ENCODE measurements at places on chromosomes 1 and 21.

DNA sequence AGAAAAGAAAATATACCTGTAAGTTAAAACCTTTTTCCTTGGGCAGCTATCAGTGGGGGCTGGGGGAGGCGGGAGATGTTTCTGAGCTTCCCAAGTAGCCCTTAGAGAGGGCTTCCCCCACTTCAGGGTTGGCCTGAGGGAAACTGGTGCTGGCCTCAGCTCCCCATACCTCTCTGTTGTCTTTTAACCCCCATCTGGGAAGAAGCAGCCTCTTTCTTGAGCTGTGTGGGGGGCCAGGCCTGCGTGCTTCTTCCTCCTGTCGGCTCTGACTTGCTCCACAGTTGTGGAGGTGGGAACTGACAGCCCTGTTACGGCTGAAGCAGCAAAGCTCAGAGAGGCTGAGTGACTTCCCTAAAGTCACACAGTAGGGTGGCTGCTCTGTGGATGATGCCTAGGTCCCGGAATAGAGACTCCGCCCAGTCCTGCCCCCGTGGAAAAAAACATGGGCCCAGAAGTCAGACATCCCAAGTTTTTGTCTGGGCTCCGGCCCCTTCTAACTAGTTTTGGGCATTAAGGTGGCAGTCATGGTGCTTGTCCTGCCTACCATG, 55.2 kb downstream of the ATP5PO start:
- no peak for DNase-seq

DNA sequence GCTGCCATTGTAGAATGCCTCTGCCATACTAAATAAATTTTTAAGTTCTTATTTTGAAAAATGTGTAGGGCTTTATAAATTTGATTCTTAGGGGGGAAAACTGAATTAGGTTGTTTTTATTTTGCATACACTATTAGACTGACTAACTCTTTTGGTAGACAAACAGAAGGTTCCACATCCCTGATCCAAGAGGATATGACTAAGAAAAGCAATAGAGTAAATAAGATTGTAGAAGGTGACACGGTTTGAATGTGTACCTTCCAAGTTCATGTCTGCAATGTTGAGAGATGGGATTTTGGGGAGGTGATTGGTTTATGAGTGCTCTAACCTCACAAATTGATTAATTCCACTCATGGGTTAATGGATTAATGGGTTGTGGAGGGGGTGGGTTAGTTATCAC, 127.9 kb downstream of the GLUL start:
- DNase-seq, result no peak

GRCh38 chr21:36784947-36785346, 86.0 kb downstream of the SIM2 start:
- no peak for DNase-seq

GRCh38 chr1:8006037-8006963, 19.8 kb downstream of the ERRFI1 start:
- DNase-seq, result no peak

DNA sequence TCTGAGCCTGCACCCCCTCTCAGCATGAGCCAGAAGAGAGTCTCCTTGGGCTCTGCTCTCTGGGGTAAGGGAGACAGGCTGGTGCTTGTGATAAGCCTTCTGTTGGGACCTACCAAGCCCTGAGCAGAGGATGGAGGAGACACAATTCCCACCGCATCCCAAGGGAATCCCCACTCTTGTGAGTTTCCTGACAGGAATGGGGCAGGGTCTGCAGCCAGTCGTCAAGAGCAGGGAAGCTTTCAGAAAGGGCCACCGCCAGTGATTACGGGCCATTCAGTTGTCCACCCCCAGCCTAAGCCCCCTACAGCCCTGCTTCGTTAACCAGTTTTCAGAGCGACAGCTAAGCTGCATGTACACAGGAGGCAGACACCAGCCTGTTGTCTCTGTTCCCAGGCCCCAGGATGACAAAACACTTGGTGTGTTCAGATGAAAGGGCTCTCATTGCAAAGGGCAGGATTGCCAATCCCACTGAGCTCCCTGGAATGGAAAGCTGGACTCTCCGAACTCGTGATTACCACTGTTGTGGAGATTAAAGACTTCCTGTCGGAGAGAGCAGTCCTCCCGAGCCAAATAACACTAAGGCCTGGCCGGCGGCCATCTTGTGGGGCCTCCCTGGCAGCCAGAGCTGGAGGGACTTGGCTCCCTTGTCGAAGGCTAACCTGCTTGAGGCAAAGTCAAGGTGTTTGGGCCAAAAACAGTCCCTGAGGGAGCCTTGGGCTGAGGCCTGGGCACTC, 37.4 kb upstream of the SLC30A1 start:
- DNase-seq, result no peak
